ENCODE measurements at places on chromosomes 1 and 21.

DNA sequence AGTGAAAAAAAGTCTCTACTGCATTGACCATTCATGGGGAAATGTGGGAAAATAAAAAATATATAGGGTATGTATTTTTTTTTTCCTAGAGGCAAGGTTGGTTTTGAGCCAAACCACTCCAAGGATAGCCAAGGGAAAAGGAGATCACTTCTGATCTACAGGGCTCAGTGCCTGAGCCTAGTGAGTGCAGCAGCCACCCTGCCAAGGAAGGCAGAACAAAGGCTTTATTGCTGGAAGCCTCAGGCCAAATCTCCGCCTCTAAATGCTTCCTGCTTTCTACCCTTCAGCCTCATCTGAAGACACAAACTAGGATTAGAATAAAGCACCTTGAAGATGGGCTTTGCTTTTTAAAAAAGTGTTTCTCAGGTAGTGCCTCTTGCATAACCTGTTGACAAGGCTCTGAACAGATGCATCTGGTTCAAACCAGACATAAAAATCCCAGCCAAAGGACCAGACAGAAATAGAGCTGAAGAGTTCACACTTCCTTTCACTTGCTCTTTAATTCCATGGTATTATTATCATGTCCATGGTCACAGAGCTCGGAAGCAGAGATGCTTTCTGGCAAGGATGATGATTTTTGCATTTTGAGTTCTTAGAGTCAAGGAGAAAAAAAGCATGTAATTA lies 10.5 kb downstream of the C1orf115 start:
- DNase-seq: no peak

GRCh38 chr1:10431070-10431730 lies 967 bp downstream of the CENPS start:
- DNase-seq: no peak

DNA sequence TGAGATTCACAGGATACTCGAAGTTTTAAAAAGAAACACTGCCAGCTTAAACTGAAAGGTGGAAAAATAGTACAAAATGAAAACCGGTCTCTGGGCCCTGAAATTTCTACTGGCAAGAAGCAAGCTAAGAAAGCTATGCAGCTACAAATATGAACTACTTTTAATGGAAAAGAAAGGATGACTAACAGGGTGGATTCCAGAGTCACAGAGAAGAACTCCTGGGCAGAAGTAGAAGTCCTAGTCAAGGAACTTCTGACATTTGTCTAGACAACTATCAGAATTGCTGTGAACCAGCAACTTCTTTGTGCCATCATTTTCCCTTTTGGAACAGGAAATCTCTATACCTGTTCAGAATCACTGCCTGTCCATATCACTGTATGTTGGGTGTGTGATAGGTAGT lies 38.1 kb downstream of the CD160 start:
- no peak for DNase-seq

DNA sequence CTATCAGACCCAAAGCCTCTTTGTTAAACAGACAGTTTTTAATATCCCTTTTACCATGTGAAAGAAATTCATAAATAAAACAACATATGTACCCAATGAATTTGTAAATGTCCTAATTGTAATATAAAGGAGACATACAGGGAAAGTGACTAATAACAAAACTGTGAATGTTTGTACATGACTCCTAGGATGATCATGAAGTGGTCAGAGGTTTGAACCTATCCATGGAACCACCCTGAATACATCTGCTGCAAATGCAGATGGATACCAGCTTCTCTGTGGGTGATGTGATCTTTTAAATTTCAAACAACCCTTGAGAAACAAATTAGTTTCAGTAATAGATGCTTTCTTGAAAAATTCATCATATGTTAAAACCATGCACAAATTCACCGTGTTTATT lies 16.7 kb upstream of the ACBD3 start:
- DNase-seq: no peak

DNA sequence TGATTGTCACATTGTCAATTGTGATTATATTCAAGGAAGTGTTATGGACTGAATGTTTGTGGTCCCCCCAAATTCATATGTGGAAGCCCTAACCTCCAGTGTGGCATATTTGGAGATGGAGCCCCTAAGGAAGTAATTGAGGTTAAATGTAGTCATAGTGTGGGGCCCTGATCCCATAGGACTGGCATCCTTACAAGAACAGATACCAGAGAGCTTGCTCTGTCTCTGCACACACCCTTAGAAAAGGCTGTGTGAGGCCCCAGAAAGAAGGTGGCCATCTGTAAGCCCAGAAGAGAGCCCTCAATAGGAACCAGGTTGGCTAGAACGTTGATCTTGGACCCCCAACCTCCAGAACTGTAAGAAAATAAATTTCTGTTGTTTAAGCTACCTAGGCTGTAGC lies 28.1 kb downstream of the VANGL1 start:
- no peak for DNase-seq

DNA sequence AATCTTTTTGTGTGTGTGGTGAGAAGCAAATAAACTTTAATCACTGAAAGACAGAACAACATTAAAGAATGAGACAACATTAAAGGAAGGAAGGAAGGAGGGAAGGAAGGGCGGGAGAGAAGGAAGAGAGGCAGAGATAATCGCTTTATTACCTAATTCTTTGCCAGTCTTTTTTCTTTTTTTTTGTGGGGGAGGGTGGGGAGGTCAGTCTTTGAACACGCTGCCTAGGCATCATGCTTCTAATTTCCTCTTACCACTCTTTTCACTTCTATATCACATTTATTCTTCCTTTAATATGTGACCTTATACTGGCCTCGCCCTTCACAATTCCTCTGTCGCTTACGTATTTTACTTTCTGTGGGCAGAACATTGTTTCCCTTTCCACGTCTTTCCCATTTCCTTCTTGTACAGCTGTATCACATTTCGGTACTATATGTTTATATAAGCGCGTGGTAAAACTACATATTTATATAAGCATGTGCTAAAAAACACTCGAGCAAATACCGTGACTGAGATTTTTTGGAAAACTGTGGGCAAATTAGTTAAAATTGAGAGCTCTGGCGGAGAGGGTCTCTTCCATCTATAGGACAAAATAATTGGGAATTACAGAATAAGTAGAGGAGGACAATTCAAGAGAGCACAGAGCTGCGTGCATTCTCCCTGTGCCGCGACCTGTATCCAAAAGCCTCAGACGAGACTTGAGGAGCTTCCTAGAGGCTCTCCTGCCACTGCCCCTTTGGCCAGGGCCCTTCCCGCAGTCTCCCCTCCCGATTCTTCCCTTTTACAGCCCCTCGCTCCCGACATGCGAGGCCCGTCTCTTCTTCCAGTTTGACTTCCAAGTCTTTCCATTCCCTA lies 823 bp upstream of the PRKAA2 start:
- DNase-seq: no peak

GRCh38 chr1:59317343-59317742 lies 20.4 kb downstream of the FGGY start:
- no peak for DNase-seq

- peak; percentile 86 for DNase-seq
These were observed 3.0 kb downstream of the HLX start for GRCh38 chr1:220882061-220882891.

GRCh38 chr1:203162403-203162802 lies 13.2 kb downstream of the MYBPH start:
- no peak for DNase-seq

GRCh38 chr21:31342348-31342747 lies 1.7 kb downstream of the TIAM1 start:
- no peak for DNase-seq

DNA sequence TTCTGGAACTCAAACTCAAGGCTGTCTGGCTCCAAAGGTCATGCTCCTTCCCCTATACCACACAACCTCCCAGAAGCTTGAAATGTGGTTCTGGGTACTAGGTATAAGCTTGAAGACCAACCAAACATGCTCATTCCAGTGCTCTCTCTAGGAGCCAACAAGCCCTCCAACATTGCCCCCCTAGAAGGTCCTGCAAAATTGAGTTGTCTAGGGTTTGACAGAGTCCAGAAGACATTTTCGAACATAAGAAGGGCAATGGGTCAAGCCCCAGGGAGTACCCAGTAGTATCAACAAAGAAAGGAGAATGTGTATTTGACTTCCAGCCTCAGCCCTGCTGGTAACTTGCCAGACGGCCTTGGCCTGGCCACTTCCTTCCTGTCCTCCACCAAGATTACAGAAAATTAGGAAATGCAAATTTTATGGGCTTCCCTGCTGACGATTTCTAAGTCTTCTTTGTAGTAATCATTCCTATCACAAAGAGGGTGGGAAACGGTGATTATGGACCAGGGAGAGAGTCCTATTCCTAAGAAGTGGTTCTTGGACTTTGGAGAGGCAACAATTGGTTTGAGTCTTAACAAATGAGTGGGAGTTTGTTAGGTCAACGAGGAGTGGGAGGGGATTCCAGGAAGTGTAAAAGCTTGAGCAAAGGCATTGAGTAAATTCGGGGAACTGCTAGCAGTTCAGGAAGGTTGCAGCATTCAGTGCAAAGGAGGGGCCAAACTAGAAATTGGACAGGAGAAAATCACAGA lies 18.7 kb upstream of the SLAMF1 start:
- peak; percentile 89 for DNase-seq

GRCh38 chr1:21307663-21308305 lies 17.5 kb upstream of the ECE1 start:
- DNase-seq: no peak

DNA sequence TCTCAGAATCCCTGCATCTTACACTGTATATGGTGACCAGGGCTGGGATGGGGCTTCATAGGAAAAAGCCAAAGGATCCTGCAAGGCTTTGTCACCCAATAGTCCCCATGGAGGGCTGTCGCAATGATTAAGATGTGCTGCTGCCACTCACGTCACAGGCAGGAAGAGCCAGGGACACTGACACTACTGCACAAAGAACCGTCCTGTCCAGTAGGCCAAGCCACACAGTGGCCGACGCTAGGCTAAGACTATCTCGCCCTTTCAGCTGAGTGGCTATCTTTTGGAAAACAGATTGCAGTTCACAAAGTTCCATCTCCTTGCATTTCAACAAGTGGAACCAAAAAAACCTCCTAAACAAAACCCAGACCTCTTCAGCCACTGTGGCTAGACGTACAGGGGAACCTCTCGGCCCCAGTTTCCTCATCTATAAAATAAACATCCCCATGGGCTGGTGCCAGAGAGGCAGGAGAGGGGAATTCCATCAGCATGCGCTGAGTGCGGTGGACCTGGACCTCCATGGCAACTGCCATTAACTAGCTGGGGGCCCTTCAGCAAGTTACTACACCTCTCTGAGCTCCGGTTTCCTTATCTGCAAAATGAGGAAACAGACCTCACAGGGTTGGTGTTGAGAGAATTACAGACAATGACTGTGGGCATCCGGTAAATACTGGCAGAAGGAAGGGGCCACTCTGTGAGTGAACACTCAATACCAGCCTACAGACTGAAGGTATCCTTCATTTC lies 8.7 kb downstream of the CAPZB start:
- DNase-seq: peak; percentile 31

DNA sequence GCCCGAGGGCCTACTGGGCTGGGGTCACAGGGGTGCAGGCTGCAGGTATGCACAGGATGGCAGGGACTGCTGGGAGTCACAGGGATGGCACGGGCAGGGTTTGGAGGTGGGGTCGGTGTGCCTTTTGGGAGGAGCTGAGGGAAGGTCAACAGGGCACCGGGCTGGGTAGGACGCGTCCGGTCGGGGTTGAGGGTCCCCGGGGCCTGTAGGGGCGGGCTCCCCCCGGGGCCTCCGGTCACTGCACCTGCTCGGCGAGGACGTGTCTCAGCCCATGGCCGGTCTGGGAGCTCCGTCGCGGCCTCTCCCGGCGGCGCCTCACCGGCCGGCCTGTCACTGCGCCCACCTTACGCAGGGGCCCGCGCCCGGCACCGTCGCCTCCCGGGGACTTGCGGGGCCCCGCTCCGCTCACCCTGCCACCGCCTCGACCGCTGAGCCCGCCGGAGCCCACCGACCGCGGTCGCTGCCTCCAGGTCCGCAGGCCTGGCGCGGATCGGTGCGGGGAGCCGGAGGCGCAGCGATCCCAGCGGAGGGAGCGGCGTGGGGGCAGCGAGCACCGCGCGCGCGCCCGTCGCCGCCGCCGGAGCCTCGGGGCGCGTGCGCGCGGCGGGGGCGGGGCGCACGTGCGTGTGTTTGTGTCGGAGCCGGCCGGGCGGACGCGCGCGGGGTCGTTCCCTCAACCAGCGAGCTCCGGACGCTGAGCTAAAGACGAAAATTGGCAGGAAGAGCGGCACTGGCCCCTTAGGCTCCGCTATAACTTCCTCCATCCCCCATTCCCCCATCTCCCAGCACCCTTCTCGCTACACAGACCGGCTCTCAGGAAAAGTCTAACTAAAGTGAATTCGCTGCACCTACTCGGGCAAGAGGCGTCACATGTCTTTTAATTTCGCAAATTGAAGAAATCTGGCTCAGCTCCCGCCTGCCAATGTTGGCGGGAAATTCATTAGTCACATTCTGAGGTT lies at the start of gene AMIGO1:
Gene AMIGO1, minus strand, starts transcription at position 552 of the 959 bp plus-strand sequence. CDS start 815 bp downstream, outside the sequence.
- peak; percentile 34 for DNase-seq
